Upper lobe of right lung (tissue), 1 donor: ENCODE measurements at places on chromosomes 2 and 18. TPM values are rescaled to one million over a fixed set of nuclear protein-coding genes. Genes with fewer than 3 reads are reported as not detected.

The BCL11A gene
- 10.3 TPM for total RNA-seq

The SLC23A3 gene
- 3.1 TPM for total RNA-seq

DNA sequence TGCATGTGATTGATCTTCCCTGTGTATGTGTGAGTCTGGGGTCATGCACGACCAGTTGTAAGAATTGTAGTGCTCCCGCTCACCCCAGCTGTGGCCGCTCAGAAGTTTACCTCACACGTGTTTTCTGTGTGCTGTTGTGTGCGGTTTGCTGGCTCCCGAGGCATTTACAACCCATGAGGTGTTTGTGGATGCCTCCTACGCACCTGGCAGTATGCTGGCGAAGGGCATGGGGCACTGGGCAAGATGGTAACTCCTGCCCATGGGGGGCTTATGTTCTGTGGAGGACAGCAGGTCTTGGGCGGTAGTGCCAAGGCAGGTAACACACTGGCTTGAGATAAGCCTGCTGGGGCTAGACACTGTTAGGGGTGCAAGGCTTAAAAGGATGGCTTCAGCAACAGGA lies 102.6 kb upstream of the HS6ST1 start:
- peak; percentile 40 for DNase-seq

GRCh38 chr2:51717312-51717711 lies 685.4 kb upstream of the NRXN1 start:
- DNase-seq: no peak

GRCh38 chr2:15614545-15615300 lies 23.1 kb downstream of the DDX1 start:
- DNase-seq: no peak

- no peak for DNase-seq
These were observed 4.6 kb downstream of the SP140 start for GRCh38 chr2:230230087-230230486.

DNA sequence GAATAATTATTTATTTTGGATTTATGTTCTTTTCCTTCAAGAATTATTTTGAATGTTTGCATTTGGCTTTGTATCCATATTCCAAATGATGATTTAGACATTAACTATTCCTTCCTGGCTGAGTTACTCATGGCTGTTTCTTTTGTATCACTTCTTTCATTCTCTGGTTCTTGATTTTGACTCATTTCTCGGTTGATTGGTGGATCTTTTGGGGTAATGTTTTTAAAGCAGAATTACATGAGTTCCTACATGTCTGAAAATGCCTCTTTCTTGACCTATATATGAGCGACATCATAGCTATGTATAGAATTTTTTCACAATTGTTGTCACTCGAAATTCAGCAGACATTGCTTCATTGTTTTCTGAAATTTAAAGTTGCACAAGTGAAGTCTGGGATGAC lies 39.5 kb downstream of the CYP26B1 start:
- no peak for DNase-seq
